ENCODE measurements at places on chromosomes 2 and 18.

DNA sequence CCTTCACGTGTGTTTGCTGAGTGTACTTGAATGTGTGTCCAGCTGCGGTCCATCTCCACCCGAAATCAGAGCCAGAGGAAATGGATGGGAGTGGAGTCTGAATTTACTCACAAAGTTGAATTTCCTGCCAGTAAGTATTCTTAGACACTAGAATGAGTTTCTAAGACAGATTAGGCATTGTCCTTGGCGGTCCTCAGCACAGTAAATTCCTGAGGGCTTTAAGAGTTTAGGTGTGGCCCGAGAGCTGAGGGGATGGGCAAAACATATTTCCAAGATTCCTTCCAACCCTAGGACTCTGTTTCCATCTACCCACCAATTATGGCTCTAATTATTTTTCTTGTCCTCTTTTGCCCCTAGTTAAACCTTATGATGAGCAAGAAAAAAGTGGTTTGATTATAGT is 90.3 kb upstream of the PHLPP1 start:
- peak; percentile 18 for DNase-seq

GRCh38 chr2:227834916-227835650 is 21.4 kb downstream of the CCL20 start:
- DNase-seq: no peak

DNA sequence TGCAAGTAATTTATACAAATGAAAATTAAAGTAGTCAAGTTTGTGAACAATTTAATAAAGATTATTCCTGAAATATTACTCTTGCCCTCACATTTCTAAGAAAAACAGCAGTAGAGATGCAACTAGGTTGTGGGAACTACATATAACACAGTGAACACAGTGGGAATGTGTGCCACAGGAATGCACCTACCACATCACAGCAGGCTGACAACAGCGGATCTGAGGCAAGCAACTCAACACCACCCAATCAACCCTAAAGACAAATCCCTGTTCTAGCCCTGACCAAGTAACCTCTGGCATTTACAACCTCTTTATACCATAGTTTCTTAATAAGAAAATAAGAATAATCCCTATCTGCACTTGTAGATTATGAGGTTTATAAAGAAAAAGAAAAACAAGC is 23.4 kb downstream of the MBOAT2 start:
- no peak for DNase-seq

DNA sequence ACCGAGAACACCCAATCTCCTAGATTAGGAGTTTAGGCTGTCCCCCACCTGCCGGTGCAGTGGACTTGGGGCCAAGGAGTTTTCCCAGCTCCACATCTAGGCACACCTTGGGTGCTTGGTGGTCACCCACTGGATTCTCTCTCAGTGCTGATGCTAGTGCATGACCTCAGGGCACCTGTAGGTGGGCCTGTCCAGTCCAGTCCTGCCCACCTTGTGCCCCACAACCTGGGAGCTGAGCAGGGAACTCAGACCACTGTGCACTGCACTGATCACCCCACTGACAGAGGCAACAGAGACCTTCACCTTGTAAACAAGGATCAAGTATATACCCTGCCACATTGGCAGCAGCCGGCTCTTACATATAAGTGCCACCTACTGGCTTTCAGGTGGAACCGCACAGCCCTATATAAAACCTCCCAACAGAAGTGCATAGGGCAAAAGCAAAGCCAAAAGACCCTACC is 12.7 kb upstream of the CDH19 start:
- DNase-seq: peak; percentile 29

- DNase-seq: no peak
These were observed 30.2 kb upstream of the FAM124B start for GRCh38 chr2:224432003-224432579.

DNA sequence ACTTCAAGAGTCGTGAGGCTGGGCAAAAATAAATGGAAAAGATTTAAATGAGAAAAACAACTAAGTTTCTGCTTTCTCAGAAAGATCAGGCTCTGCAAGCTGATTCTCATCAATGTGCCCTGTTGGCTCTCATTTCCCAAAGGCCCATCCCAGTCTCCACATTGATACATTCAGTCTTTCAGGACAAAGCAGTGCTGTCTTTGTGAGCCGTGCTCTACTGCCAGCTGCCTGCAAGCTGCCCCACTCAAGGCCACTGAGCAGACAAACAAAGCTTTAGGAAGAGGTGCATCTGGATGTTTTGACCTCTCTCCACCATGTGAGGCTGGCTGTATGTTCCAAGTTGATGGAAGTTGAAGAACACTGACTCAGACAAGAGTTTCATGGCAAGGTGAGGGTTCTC is 48.8 kb downstream of the FSHR start:
- no peak for DNase-seq

DNA sequence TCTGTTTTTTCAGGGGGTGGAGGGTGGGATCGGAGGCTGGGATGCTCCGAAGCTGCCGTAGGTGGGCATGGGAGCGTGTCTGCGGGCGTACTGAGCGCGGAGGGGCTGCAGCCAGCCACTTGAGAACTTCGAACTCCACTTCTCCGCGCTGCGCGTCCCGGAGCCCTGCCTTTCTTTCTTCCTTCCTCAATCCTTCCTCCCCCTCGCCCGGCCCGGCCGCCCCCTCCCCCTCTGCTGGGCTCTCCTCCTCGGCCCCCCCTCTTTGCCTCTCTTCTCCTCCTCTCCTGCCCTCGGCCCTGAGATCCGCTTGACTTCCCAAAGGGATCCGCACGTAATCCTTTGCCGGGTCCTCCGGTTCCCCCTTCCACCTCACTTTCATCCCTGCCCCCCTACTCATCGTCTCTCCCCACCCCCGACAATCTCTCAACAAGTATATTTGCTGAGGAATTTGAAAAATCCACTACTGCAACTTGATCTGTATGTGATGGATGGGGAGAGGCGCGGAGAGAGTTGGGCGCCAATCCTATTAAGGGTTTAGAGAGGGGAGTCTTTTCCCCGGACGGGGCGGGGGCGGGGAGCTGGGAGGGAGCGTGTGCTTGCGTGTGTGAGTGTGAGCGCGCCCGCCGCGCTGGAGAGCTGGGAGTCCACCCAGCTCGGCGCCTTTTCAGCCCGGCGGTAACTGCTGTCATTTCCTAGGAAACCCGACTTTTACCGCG is 1.1 kb downstream of the GLI2 start:
- DNase-seq: peak; percentile 84

DNA sequence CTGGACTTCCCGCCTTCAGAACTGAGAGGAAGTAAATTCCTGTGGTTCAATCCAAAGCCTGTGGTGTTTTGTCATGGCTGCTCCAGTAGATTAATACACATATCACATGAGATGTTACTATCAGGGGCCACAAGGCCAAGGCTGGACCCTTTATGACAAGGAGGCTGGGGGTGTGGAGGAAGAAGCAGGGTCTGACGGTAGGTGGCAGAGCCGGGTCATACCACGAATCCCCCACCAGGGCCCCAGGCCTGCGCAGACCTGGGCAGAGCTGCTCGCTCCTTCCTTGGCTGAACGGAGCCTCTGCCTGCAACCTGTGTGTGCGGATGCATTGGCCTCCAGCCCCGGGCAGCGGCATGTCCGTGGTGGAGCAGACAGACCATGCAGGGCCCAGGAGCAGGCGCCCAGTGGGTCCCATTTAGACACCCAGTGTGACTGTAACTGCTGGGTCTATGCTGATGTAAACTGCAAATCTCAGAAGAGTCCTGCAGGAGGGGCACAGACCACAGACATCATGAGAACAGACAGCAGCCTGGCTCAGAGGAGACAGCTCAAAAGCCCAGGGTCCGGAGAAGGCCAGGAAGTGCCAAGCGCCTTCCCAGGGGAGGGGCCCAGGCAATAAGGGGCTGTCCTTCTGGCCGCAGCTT is 155.2 kb downstream of the PXDN start:
- no peak for DNase-seq

DNA sequence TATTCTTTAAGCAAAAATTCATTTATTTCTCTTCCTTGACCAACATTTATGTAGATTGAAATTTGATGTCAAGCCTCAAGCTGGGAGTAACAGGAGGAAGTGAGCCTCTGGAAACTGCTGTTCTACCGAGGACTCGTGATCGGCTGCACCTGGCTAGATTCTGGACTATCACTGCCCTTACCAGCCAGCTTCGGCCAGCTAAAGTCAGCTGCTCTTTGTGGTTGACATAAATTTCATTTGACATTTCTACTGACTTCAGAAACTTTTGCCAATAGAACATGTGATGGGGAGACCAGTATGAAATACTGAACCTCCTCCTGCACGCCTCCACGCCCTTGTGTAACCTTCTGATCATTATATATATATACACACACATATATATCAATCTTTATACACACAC is 74.2 kb upstream of the RGPD5 start:
- DNase-seq: no peak

- DNase-seq: no peak
These were observed 1043.0 kb upstream of the POU3F3 start for GRCh38 chr2:103810875-103811274.

DNA sequence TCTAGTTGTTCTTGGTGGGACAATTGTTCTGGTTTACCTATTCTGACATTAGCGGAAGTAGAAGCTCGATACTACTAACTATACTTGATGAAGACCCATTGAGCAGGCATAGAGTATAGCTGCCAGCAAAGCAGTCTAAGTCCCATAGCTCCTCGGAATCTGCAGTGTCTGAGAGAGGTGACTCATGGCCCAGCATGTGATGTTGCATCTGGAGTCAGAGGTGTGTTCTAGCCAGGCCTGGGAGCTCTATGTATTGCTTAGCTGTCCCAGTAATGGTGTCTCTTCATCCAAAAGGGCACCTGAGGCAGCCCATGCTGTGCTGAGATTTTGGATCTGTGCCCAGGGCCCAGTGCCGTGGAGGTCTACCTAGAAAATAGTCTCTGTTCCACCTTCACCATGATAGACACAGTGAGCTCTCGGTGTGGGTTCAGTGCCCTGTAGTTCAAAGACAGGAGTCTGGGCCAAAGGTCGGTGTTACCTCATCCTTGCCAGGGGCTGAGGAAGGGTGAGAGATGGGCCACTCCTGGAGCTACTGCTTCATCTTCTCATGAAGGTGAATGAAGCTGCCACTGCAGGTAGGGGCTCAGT is 47.3 kb downstream of the MEX3C start:
- DNase-seq: peak; percentile 77

DNA sequence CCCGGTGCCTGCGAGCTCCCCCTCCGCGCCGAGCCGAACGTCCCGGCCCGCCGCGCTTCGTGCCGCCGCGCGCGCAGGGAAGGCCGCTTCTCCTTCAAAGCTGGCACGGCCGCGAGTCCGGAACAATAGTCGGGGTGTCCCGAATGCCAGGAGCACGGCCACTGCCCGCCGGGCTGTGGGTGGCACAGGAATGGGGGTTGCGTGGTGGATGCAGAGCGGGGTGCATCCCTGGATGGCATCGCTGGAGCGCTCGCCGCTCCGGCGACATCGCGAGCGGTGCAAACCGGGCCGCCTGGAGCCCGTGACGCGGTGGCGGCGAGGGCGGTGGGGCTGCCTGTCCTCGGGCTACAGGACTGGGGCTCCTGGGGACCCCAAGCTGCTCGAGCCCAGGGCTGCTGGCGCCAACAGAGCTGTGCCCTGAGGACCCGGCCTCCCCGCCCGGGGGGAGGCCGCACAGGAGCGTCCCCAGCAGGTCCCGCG is 1.1 kb upstream of the SATB2 start:
- no peak for DNase-seq

GRCh38 chr18:76335859-76336640 is 159.0 kb downstream of the ZNF516 start:
- DNase-seq: no peak

- peak; percentile 43 for DNase-seq
These were observed 2.9 kb upstream of the C2orf72 start for GRCh38 chr2:231034291-231034882.
